NCI-H1048 (cell line): ENCODE measurements at places on chromosomes 6 and 20.

DNA sequence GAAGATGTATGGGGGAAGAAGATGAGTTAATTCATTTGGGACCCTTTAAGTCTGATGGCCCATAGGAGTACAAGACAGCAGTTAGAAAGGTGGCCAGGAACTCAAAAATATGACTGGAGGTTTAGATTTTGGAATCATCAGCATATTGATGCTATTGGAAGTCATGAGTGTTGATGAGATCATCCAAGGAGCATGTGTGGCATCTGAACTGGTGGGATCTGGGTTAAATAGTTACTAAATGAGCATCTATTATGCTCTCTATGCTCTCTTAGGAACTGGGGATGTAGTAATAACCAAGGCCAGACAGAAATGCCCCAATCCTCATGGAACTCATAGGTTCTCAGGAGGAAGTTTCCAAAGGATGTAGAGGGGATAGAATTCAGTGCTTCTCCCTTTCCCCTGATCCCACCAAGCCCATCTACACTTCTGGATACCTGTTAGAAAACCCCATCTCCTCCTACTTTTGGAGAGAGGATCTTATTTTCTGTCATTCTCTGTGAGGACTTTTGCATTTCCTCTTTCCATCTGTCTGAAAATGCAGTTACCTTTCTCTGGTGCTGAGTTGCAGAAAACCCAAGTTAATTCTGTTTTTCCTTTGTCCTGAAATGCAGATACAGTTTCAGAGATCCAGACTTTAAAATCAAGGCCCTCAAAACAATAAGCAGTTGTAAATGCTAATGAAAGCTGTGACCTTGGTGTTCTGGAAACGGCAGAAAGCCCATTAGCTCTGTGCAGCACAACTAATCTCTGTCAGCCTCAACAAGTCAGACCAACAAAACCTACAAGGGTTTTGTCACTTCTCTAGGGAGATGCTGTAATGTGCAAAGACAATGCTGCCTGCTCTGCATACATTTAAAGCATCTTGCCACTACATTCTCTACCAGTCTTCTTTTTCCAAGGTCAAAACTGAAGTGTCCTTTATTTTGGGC is 65.8 kb downstream of the TBC1D7 start:
- no peak for DNase-seq

- DNase-seq, result no peak
Observed at GRCh38 chr20:4814696-4815252, 93.1 kb downstream of the PRND start.

GRCh38 chr6:15299430-15300131 is 53.7 kb downstream of the JARID2 start:
- no peak for DNase-seq

GRCh38 chr6:89723046-89723445 is 84.5 kb upstream of the LYRM2 start:
- DNase-seq, result no peak
